Dermis microvascular lymphatic vessel endothelial cell (primary cell): ENCODE measurements at places on chromosomes 7 and 10. TPM values are rescaled to one million over a fixed set of nuclear protein-coding genes. Genes with fewer than 3 reads are reported as not detected.

PLAC9 gene
- total RNA-seq, result 0.63 and 3.7 TPM in 2 replicates

STAG3 gene
- total RNA-seq, result 0.13 and 0.38 TPM in 2 replicates

ACSL5 gene
- total RNA-seq, result 34.4 and 59.9 TPM in 2 replicates

TSPAN33 gene
- total RNA-seq, result under 0.01 and 0.13 TPM in 2 replicates
